Ovary (tissue), 10 donors: ENCODE measurements at places on chromosomes 16 and 17. TPM values are rescaled to one million over a fixed set of nuclear protein-coding genes. Genes with fewer than 3 reads are reported as not detected.

DNA sequence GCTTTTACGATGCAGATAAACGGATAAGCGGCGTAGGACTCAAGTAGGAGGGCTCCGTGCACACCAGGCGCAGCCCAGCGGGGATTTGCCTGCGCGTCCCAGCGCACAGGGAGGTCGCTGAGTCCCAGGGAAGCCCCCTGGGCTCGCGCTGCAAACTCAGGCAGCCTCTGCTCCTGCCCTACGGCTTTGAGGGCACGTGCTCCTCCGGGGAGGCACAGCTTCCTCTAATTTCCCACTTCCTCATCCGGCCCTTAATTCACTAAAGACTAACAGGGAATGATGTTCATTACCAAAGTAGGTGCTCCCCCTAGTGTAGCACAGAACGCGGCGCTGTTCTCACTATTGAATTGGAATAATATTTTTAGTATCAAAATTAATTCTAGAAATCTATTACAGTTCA, 825.4 kb downstream of the KCNJ18 start:
- H3K36me3 ChIP-seq: no peaks in the 10 kb centered on the region
- no peaks in the 10 kb centered on the region for H3K27me3 ChIP-seq
- H3K4me1 ChIP-seq: no peaks in the 10 kb centered on the region
- no peak overlapping the region for H3K27ac ChIP-seq
- DNase-seq: no peak

- H3K4me3 ChIP-seq: no peak overlapping the region
- no peaks in the 10 kb centered on the region for H3K27me3 ChIP-seq
- no peak overlapping the region for H3K27ac ChIP-seq
- H3K4me1 ChIP-seq: no peaks in the 10 kb centered on the region
Measured at GRCh38 chr16:10490141-10490540, 90.3 kb downstream of the EMP2 start.

Gene ATP2C2
- not detected for total RNA-seq

DNA sequence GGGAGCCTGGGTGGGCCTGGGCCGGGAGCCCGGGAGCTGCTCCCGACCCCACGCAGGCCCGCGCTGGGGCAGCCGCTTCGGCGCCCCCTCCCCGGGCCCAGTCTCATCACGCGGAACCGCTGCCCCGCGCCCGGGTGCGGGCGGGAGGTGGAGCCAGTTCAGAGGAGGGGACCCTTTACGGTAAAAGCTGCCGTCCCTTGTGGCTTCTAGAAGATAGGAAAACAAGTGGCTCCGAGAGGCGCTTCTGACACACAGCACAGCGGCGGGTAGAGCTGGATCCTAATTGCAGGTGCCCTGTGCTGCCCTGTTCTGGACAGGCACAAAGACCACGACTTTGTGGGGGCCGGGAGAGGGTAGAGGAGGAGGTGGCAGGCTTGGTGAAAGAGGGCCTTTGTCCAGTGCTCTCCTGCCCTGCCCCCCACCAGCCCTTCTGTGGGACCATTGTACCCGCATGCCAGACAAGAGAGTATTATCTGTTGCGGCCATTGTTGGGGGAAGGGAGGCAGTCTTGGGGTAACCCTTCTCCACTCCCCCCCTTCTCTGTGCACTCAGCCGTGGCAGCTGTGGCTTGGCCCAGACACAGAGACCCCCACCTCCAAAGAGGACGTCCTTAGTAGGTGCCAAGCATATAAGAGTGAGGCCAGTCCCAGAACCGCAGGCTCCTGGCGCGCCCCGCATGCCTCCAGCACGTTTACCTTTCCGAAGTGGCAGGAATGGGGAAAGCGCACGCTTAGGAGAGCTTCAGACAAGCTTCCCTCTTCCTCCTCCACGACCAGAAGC, 736 bp downstream of the CNP start:
- peak; percentile 44 for DNase-seq
- no peaks in the 10 kb centered on the region for H3K36me3 ChIP-seq
- H3K4me3 ChIP-seq: peak overlapping the region; percentile 95
- H3K27me3 ChIP-seq: no peaks in the 10 kb centered on the region
- H3K4me1 ChIP-seq: peaks cover 7% of the 10 kb centered on the region
- H3K27ac ChIP-seq: peak overlapping the region; percentile 70

GRCh38 chr17:80474961-80475909, 1.2 kb downstream of the NPTX1 start:
- H3K27ac ChIP-seq: no peak overlapping the region
- no peaks in the 10 kb centered on the region for H3K36me3 ChIP-seq
- peaks cover 3% of the 10 kb centered on the region for H3K4me1 ChIP-seq
- peaks cover 21% of the 10 kb centered on the region for H3K27me3 ChIP-seq
- H3K4me3 ChIP-seq: no peak overlapping the region

Gene PRRT2
- total RNA-seq: 40.6 TPM

GRCh38 chr16:63617047-63617989, 1504.5 kb downstream of the CDH11 start:
- H3K27ac ChIP-seq: no peak overlapping the region
- H3K27me3 ChIP-seq: no peaks in the 10 kb centered on the region
- peak; percentile 12 for DNase-seq
- peak overlapping the region; percentile 10 for H3K4me3 ChIP-seq

DNA sequence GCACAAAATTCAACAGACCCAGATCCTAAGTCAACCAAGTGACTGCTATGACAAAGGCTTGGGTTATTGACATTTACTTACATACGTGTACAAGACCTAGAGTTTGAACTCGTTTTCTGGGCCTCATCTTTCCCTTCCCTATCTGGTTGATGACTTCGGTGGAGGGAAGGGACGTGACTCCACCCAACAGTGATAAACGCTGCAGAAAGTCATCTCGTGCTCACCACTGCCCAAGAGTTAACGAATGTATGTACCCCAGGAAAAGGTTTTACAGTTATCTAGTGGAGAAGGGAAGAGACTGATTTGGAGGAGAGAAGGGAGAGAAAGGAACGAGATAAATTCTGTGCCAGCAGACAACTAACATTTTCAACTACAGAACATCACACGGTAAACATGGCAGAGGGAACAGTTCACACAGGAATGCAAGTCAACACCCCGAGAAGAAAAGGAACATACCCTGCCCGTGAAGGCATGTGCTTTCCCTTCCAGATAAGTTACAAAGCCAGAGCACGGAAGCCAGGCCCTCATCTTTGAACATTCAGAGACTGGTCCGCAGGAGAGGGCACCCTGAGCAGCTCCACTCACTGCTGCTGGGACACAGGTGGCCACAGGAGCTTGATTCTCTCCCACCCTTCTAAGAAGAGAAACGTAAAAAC, 13.9 kb upstream of the CYTH1 start:
- H3K36me3 ChIP-seq: no peaks in the 10 kb centered on the region
- DNase-seq: no peak
- H3K27ac ChIP-seq: no peak overlapping the region

- H3K27me3 ChIP-seq: no peaks in the 10 kb centered on the region
- no peak for DNase-seq
- no peaks in the 10 kb centered on the region for H3K4me1 ChIP-seq
- no peak overlapping the region for H3K27ac ChIP-seq
- no peak overlapping the region for H3K4me3 ChIP-seq
Measured at GRCh38 chr16:28826141-28826540, 3.3 kb downstream of the ATXN2L start.

Gene MRPL38
- 83.4 TPM for total RNA-seq

Gene CDRT15L2
- not detected for total RNA-seq

- no peaks in the 10 kb centered on the region for H3K27me3 ChIP-seq
- no peak overlapping the region for H3K4me3 ChIP-seq
- H3K4me1 ChIP-seq: no peaks in the 10 kb centered on the region
- no peak for DNase-seq
Measured at GRCh38 chr16:65227150-65227835, 105.4 kb upstream of the CDH11 start.

Gene CALB2
- 1.7 TPM for total RNA-seq

DNA sequence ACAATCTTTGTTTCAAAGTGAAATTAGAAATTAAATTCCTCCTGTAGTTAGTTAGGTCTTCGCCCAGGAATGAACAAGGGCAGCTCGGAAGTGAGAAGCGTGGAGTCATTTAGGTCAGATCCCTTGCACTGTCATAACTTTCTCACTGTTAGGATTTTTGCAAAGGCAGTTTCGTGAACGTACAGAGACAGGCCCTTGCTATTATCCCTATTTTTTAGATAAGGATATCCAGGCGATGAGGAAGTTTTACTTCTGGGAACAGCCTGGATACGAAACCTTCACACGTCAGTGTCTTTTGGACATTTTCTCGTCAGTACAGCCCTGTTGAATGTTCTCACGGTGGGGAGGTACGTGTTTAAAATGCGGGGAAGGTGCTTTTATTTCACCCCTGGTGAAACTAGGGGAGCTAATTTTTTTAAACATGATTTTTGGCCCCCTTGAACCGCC, 318 bp upstream of the RBL2 start:
- H3K27ac ChIP-seq: no peak overlapping the region
- no peaks in the 10 kb centered on the region for H3K4me1 ChIP-seq
- no peaks in the 10 kb centered on the region for H3K27me3 ChIP-seq
- no peak for DNase-seq
- H3K36me3 ChIP-seq: no peaks in the 10 kb centered on the region

DNA sequence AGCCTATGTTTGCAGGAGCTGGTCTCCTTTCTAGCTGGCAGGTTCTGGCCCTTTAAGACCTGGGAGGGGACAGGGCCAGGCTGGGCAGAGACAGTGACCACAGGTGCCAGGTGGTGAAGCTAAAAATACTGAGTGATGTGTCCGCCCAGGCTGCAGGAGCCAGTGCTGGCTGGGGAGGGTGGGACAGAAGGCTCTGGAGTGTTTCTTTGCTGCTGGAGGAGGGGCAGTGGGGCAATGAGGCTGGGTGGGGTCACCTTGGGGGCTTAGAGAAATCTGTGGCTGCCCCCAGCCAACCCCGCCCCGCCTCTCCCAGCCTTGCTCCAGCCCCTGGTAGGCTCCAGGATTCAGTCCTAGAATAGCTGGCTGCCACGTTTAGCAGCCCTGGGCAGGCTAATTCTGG, 30.4 kb upstream of the SBK1 start:
- H3K27ac ChIP-seq: no peak overlapping the region
- H3K36me3 ChIP-seq: no peaks in the 10 kb centered on the region
- H3K27me3 ChIP-seq: no peaks in the 10 kb centered on the region
- no peak for DNase-seq

DNA sequence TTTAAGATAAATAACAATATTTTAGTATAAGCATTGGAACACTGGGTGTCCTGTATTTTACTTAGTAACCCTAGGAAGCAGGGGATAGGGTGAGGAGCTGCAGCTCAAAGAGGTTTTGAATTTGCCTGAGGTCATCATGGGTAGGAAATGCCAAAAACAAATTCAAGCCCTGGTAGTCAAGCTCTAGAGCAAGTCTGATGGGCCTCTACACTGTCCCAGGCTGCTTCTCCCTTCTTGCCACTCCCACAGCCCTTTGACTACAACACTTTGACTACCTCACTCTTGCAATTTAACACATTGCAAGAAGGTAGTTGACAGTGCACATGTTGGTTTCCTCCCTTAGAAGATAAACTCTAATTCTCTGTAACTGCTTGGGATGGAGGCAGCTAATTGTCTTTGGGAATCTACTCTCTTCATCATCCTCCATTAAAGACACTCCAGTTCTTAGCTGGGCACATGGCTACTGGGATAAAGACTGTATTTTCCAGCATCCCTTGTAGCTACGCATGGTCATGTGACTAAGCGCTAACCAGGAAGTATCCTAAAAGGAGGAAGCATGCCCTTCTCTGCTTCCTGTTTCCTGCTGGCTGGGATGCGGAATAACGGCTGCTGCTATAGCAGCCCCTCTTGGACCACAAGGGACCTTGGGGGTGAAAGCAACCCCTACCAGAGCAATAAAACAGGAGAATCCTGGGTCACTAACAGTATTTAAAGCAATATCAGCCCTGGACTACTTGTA, 30.7 kb upstream of the SSTR2 start:
- H3K4me3 ChIP-seq: no peak overlapping the region
- H3K27me3 ChIP-seq: no peaks in the 10 kb centered on the region
- H3K36me3 ChIP-seq: no peaks in the 10 kb centered on the region
- H3K27ac ChIP-seq: no peak overlapping the region
- H3K4me1 ChIP-seq: no peaks in the 10 kb centered on the region

DNA sequence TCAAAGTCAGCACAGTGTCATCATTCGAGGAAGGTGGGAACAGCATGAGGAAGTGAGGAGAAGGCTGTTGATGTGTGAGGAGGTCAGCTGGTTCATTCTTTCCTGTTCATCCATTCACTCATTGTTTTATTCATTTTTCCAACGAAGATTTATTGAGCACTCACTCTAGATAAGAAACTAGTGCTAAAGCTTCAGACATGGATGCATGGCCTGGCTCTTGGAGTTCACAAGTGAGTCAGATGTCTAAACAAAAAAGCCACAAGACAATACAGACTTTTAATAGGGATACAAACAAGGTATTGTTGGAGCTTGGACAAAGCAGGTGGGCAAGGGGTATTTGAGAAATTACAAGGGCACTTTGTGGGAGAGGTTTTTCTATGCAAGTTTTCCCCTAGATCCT, 31.3 kb upstream of the MPHOSPH6 start:
- no peak overlapping the region for H3K27ac ChIP-seq
- H3K36me3 ChIP-seq: no peaks in the 10 kb centered on the region
- H3K4me3 ChIP-seq: no peak overlapping the region
- no peaks in the 10 kb centered on the region for H3K4me1 ChIP-seq
- DNase-seq: no peak

GRCh38 chr16:17131351-17131750, 339.4 kb downstream of the XYLT1 start:
- no peak overlapping the region for H3K4me3 ChIP-seq
- no peak for DNase-seq
- no peaks in the 10 kb centered on the region for H3K36me3 ChIP-seq

DNA sequence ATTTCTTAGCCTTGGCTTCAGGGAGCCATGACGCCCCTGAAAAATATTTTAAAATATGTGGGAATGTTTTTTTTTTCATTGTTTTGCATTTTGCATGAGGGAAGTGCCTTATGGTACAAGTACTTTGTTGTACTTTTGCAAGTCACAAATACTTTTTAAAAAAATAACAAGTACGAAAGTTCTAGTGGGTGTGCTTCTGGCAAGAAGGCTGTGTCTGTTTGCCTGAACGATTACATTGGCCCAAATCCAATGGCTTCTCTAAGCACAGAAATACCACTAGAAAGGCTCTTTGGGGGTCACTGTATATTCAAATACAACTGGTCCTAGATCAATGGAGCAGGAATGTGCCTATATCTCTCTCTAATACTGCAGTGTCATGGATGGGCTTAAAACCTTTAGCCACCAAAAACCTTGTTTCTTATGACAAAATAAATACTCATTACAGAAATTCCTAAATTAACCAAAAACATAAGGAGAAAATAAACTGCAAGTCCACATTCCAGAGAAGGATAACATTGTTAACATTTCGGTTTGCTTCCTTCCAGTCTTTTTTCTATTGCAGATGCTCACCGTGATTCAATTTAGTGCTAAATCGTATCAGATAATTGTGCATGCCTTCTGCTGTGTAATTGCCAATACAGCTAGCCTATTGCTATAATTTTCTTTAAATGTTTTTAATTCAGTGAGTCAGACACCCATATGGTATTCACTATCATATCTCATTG, 97.4 kb downstream of the VAT1L start:
- H3K27ac ChIP-seq: no peak overlapping the region
- no peaks in the 10 kb centered on the region for H3K27me3 ChIP-seq
- DNase-seq: no peak
- H3K4me3 ChIP-seq: no peak overlapping the region
- H3K36me3 ChIP-seq: no peaks in the 10 kb centered on the region
